T-helper 9 cell (primary cell): ENCODE measurements at places on chromosomes 13 and 19.
A peak's percentile ranks its signal among the peaks of the same experiment; 100 is the strongest.

- DNase-seq, result no peak
Measured at GRCh38 chr13:80555796-80556678, 215.1 kb upstream of the SPRY2 start.

GRCh38 chr19:50874211-50874610, 972 bp downstream of the KLK2 start:
- no peak for DNase-seq

DNA sequence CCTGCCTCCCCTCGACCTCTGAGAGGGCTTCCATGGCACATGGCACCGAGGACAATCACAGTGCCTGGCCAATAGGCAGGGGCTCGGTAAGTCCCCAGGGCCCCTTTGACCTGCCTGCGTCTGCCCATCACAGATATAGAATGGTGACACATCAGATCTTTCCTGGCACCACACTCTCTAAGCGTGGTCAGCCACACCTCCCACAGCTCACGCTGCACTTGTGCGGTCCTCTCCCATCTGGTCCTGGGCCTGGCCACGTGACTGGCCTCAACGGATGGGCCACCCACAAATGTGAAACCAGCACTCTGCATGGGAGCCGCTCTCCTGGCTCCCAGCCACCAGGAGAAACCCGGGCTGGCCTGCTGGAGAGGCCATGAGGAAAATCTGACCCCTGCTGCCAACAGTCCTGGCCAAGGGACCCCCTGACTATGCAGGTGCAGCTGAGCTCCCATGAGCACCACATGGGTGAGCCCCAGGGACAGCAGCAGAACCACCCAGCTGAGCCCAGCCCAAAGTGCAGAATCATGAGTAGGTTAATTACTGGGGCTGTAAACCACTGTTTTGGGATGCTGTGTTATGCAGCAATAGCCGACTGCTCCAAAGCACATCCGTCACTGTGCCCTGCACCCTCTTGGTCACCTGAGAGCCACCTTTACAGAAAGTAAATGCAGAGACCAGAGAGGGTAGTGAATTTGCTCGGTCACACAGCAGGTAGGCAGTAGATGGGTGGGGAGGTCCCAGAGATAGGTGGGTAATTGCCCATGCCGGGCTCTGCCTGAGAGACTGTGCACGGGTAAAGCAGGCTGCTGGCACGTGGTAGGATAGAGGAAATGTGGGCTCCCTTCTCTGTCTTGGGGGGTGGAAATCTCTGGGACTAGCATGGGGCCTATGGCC, 9.7 kb upstream of the MEF2B start:
- no peak for DNase-seq

- DNase-seq, result no peak
Measured at GRCh38 chr13:110575322-110576069, 14.0 kb upstream of the RAB20 start.

GRCh38 chr13:100203696-100204367, 114.9 kb downstream of the PCCA start:
- DNase-seq, result no peak

DNA sequence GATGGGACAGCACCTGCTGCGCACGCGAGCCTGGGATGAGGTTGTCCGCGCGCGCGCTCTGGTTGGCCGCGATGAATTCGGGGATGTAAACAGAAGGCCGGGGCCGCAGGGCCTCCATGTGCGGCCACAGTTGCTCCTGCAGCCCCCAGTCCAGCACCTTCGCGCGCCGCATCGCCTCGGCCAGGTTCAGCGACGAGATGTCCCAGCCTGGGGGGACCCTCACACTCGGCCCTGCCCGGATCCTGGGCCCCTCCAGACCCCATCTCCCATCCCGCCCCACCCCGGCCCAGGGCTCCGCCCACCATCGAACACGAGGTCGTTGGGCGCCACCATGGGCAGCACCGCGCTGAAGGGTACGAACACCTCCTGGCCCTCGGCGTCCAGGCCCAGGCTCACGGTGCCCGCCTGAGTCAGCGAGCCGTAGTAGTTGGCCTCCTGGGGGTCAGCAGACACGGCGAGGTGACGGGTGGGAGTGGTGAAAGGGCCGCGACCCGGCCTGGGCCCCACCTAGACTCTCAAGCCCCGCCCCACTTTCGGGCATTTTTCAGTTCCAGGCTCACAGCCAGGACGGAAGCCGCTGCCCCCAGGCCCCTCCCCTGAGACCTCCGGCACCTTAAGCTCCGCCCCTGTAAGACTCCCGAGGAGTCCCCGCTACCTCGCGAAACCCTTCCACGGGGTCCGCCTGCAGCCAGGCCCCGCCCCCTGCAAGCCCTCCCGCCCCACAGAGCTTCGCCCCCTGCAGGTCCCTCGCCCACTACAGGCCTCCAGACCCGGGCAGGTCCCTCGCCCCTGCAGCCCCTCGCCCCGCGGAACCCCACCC, 1.1 kb downstream of the ISYNA1 start:
- peak; percentile 68 for DNase-seq

GRCh38 chr13:112073245-112074138, 6.5 kb downstream of the SOX1 start:
- no peak for DNase-seq

DNA sequence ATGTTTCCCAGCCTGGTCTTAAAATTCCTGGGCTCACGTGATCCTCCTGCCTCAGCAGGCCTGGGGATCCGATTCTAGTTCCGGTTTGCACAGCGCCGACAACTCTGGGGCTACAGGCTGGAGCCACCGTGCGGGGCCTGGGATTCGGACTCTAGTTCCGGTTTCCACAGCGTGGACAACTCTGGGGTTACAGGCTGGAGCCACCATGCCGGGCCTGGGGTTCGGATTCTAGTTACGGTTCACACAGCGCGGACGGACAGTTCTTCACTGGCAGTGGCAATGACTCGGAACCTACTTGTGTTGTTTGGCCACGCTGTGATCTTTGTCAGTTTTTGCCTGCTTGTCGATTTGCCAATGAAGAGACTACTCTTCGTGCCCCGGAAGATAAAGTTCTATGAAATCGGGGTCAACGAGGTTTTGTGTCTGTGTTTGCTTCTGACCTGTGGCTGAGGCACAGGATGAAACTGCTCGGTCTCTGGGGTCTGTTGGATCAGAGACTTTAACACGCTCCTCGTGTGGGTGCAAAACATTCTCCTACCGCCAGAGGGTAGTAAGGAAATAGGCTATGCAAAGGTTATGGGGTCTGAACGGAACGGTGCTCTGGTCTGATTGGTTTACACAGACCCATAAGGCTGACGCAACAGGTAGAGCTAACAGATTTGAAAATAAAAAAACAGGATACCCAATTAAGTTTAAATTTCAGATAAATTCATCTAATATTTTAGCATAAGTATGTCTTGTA, 12.1 kb upstream of the ZSCAN1 start:
- no peak for DNase-seq

GRCh38 chr13:22189176-22190048, 518.5 kb downstream of the FGF9 start:
- DNase-seq, result no peak

GRCh38 chr19:35155441-35155840, 906 bp downstream of the FXYD5 start:
- DNase-seq, result no peak

- DNase-seq, result peak; percentile 59
Measured at GRCh38 chr19:18543814-18544475, 572 bp upstream of the FKBP8 start.

DNA sequence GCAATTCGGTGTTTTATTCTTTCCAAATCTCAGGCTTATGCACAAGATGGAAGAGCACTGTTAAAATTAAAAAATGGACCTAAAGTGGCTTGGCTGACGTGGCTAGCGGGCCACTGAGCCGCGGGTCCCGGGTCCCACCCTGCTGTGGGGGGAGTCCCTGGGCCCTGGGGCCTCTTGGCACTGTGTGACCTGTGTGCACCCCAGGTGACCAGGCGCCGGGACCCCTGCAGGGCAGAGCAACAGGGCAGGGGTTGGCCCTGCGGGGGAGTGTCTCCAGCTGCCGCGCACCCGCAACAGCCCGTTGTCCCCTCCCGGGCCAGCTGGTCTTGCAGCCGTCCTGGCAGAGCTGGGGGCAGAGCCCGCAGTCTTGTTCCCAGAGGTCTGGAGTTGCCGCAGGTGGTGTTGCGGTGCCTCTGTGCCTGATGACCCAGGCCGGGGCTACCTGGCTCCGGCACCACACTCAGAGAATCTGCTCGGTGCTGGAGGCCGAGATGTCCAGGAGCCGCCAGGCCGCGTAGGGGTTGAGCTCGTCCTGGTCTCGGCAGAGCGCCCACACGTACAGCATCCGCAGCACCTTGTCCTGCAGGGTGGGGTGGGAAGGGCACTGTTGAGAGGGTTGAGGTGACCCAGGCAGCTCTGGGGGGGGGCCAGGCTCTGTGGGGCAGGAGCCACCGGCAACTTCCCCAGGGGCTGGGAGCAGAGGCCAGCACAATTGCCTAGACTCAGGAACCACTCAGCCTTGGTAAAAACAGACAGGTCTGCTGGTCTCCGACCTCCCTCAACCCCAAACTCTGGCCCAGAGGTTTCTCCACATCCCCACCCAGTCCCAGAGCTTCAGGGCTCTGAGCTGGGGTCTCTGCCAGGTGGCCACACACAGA, 1.0 kb upstream of the CTXN1 start:
- no peak for DNase-seq

DNA sequence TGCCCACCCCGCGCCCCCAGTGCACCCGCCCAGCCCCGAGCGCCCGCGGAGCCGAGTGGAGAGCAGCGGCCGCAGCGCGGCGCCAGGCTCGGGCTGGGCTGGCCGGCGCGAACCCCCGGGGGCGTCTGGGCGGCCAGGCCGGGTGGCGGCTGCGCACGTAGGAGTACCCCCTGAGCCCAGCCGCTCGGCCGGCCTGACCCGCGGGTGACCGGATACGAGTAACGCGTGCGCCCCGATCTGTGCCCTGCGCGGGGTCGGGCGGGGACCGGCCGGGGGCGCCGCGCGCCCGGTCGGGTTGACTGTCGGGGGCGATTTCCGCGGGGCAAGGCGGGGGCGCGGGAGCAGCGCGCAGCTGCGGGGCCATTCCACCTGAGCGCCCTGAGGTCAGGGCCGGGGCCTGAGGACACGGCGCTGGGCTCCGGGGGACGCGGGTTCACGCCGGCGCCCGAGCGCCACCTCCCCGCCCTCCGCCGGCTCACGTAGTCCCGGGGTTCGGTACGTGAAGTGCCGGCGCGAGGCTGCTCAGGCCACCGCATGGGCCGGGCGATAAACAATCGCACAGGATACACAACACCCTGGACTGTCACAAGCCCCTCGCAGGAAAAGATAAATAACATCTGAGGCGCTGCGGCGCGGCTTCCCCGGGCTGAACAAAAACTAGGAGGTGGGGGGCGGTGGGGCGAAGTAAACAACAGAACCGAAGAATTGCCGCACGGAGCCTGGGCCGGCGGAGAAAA, 37.6 kb upstream of the FLT1 start:
- no peak for DNase-seq

- DNase-seq, result no peak
Measured at GRCh38 chr13:74755065-74755464, 620.9 kb upstream of the KLF12 start.

- DNase-seq, result no peak
Measured at GRCh38 chr19:11361037-11361770, 6.0 kb downstream of the PLPPR2 start.

GRCh38 chr19:46475986-46476385, 4.6 kb upstream of the PNMA8A start:
- no peak for DNase-seq

GRCh38 chr13:66691149-66691548, 539.0 kb downstream of the PCDH9 start:
- DNase-seq, result no peak

DNA sequence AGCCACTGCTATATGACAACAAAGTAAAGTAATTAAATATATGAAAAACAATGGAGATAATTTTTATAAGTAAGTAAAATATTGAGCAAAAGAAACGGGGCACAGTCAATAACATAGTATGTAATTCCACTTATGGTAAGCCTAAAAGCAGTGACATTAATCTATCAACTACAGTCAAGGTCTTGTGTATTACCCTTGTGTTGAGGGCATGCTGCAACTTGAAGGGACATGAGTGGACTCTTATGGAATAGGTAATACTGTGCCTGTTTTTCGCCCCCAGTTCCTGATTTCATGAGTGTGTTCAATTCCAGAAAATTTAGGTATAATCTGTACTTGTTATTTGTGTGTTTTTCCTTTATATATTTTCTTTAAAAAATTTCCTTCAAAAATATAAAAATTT, 201.3 kb upstream of the SLITRK6 start:
- DNase-seq, result no peak

GRCh38 chr13:99605420-99606323, 104.4 kb downstream of the TM9SF2 start:
- peak; percentile 33 for DNase-seq

DNA sequence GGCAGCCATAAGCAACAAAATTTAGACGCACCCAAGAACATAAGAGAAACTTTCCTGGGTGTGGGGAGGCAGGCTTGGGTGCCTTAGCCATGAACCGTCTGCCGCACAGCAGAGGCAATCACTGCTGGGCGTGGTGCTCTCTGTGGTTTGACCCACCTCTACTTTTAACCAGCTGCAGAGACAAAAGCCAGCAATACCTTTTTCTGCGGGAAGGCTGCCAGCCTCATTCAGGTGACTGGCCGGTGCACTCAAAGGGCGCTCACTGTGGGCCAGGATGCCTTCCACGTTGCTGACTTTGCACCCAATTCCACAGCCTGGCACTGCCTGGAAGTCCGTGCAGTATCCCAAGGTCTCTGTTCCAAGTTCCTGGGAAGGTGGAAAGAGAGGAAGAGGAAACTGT, 69.1 kb downstream of the ATP7B start:
- DNase-seq, result peak; percentile 14

DNA sequence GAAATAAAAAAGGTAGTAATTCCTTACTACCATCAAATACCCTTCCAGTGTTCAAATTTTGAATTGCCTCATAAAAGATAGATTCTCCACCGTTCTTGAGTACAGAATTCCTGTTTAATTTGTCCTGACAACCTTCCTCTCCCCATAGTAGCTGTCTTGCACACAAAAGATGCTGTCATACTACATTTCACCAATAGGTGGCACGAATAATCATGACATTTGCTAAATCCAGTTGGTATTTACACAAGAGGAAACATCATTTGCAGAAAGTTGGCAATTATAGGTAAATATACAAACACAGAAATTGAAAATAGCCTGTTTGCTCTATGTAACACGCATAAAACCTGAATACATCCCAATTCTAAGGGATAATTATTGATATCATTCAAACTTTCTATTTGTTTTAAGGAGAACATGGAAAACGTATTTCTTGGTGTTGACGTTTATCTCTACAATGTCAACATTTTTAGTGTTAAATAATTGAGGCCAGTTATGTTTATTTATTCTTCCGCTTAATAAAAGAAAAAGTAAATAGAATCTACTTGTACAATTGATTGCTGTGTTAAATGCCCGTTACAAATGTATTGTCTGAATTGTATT, 58.3 kb upstream of the CLDN10 start:
- DNase-seq, result no peak
